Calu3 (cell line): ENCODE measurements at places on chromosomes 4 and X. TPM values are rescaled to one million over a fixed set of nuclear protein-coding genes. Genes with fewer than 3 reads are reported as not detected.

The TAF7L gene
- 0.15 TPM in 1 of 2 replicates, not detected in the other for total RNA-seq

The HSD17B10 gene
- total RNA-seq: 125 and 127 TPM in 2 replicates

The SSX3 gene
- total RNA-seq: not detected in 2 replicates

The NLGN4X gene
- total RNA-seq: not detected in 2 replicates

The S100P gene
- total RNA-seq: 365 and 600 TPM in 2 replicates

The HSFX3 gene
- total RNA-seq: not detected in 2 replicates

The WDFY3 gene
- total RNA-seq: 25.1 and 31.5 TPM in 2 replicates

The GABRB1 gene
- not detected in 2 replicates for total RNA-seq

The HSD17B13 gene
- not detected in 2 replicates for total RNA-seq

DNA sequence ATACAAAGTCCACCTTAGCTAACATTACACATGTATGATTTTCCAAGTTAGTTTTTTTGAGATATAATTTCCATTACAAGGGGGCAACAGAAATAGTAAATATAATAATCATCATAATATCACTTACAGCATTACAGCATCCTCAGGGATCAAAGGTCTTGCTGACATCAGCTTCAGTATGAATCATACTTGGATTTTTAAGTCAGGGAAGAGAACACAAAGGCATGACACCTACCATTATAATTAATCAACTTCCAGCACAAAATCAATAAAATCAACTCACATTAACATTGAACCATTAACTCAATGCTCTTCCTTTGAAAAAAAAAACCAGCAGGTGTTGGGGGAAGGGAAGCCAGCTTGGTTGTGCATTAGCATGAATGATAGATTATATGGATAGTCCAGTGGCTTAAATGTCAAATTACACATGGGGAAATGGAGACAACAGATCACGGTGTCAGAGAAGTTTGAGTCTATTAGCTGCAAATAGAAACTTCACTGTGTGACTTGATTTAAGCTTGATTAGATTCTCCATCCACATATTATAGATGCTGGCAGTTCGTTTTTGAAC is 66.9 kb upstream of the CAPN6 start:
- no peak for DNase-seq
- no peak overlapping the region for H3K4me3 ChIP-seq
- H3K36me3 ChIP-seq: no peaks in the 10 kb centered on the region
- H3K4me1 ChIP-seq: no peaks in the 10 kb centered on the region
- no peaks in the 10 kb centered on the region for H3K27me3 ChIP-seq

GRCh38 chr4:156811286-156811685 is 160.3 kb downstream of the PDGFC start:
- no peaks in the 10 kb centered on the region for H3K27me3 ChIP-seq
- H3K4me3 ChIP-seq: no peak overlapping the region
- no peak overlapping the region for H3K27ac ChIP-seq
- no peak for DNase-seq

- no peaks in the 10 kb centered on the region for H3K36me3 ChIP-seq
- DNase-seq: no peak
- no peak overlapping the region for H3K27ac ChIP-seq
- H3K4me3 ChIP-seq: no peak overlapping the region
These were observed 392.9 kb downstream of the PDGFC start for GRCh38 chr4:156578713-156579112.

GRCh38 chr4:15848191-15848842 is 70.2 kb downstream of the CD38 start:
- DNase-seq: no peak
- H3K27me3 ChIP-seq: no peaks in the 10 kb centered on the region
- H3K27ac ChIP-seq: no peak overlapping the region
- H3K4me1 ChIP-seq: no peaks in the 10 kb centered on the region

DNA sequence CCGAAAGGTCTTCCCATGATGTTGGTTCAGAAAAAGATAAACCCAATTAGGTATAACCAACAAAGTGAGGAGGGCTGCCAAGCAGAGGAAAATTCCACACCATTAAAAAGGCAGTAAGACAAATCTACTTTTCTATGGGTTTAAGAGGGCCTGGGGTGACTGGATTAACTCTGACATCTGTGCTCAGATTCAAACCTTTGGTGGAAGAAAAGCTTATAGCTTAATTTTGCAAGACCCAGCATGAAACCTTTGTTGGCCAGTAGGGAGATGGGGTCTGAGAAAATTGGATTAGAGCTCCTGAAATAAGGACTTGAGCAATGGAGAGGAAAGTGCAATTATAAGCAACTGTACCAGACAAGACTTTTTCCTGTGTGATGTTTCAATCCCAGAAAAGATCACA is 104.2 kb downstream of the KDR start:
- H3K27me3 ChIP-seq: no peaks in the 10 kb centered on the region
- no peak for DNase-seq
- H3K27ac ChIP-seq: no peak overlapping the region
- H3K4me1 ChIP-seq: no peaks in the 10 kb centered on the region
- no peaks in the 10 kb centered on the region for H3K36me3 ChIP-seq

- no peaks in the 10 kb centered on the region for H3K27me3 ChIP-seq
- H3K4me3 ChIP-seq: no peak overlapping the region
- H3K36me3 ChIP-seq: peaks cover 21% of the 10 kb centered on the region
- H3K4me1 ChIP-seq: peaks cover 9% of the 10 kb centered on the region
- no peak for DNase-seq
These were observed 3.6 kb upstream of the SLAIN2 start for GRCh38 chr4:48337731-48338130.

DNA sequence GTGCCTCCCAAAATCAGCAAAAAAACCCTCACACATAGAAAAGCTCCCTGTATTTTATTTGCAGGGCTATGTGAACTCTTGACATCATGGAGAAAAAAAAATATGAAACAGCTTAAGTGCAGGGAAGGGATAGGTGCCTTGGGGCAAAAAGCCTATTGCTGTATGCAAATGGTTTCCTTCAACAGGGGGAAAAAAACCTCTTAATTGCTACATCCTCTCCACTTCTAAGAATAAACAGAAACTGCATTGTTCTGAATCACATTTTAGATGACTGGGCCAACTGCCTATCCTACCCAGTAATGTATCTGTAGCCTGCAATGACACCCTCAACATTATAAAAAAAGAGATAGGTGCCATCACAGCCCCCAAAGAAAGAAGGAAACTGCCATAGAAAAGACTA is 229.4 kb upstream of the GALNTL6 start:
- H3K27ac ChIP-seq: no peak overlapping the region
- DNase-seq: no peak
- H3K36me3 ChIP-seq: no peaks in the 10 kb centered on the region
- no peaks in the 10 kb centered on the region for H3K27me3 ChIP-seq
- no peaks in the 10 kb centered on the region for H3K4me1 ChIP-seq
- no peak overlapping the region for H3K4me3 ChIP-seq

GRCh38 chrX:49053223-49054072 is 5.4 kb upstream of the CCDC120 start:
- DNase-seq: peak; percentile 75
- peak overlapping the region; percentile 89 for H3K27ac ChIP-seq
- no peaks in the 10 kb centered on the region for H3K27me3 ChIP-seq
- peaks cover 20% of the 10 kb centered on the region for H3K36me3 ChIP-seq

GRCh38 chr4:27245216-27245615 is 384.6 kb downstream of the STIM2 start:
- no peaks in the 10 kb centered on the region for H3K36me3 ChIP-seq
- H3K4me3 ChIP-seq: no peak overlapping the region
- H3K27ac ChIP-seq: no peak overlapping the region
- H3K27me3 ChIP-seq: no peaks in the 10 kb centered on the region
- no peak for DNase-seq
- H3K4me1 ChIP-seq: no peaks in the 10 kb centered on the region

DNA sequence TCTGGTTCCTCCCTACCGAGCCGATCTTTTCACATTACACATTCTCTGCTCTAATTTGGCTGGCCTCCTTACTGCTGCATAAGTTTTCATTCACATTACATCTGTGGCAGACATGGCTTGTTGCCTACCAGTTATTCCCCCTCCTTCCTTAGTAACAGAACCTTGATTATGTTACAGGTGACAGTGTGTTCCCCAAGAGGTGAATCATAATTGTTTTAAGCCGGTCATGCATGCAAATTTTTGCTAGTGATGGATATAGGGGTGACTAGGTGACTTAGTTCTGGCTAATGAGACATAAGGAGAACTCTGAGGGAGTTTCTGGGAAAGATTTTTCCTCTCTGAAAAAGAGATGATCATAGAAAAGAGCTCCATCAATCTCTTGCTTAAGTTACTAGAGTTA is 8.4 kb upstream of the LAMP2 start:
- H3K4me3 ChIP-seq: no peak overlapping the region
- DNase-seq: no peak
- H3K36me3 ChIP-seq: no peaks in the 10 kb centered on the region
- no peak overlapping the region for H3K27ac ChIP-seq
- no peaks in the 10 kb centered on the region for H3K27me3 ChIP-seq

GRCh38 chrX:68684919-68685304 is 37.4 kb downstream of the STARD8 start:
- no peak overlapping the region for H3K27ac ChIP-seq
- H3K36me3 ChIP-seq: no peaks in the 10 kb centered on the region
- no peak overlapping the region for H3K4me3 ChIP-seq
- peaks cover 42% of the 10 kb centered on the region for H3K27me3 ChIP-seq
- peaks cover 8% of the 10 kb centered on the region for H3K4me1 ChIP-seq

DNA sequence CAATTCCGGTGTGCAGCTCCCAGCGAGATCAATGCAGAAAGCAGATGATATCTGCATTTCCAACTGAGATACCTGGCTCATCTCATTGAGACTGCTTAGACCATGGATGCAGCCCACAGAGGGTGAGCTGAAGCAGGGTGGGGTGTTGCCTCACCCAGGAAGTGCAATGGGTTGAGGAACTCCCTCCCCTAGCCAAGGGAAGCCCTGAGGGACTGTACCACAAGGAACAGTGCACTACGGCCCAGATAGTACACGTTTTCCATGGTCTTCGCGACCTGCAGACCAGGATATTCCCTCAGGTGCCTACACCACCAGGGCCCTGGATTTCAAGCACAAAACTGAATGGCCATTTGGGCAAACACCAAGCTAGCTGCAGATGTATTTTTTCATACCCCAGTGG is 150.0 kb downstream of the TET2 start:
- H3K27ac ChIP-seq: no peak overlapping the region
- no peaks in the 10 kb centered on the region for H3K4me1 ChIP-seq
- no peak overlapping the region for H3K4me3 ChIP-seq
- no peak for DNase-seq
